ENCODE measurements at places on chromosomes 3 and 15. TPM values are rescaled to one million over a fixed set of nuclear protein-coding genes. Genes with fewer than 3 reads are reported as not detected.

DNA sequence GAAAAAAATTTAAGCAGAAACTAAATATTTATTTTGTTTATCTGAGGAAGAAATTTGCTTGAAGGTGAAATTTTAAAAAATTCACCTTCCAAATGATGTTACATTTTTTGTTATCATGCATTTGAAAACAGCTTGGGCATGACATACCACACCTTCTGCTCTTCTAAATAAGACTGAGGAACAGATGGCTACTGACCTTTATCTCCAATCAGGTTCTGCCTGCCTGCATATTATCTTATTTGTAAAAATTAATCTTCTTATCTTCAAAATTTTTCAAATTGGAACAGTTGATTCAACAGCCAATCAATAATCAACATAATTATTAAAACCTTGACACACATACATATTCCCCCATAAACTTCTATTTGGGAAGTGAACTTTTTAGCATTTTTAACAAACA lies 641.8 kb upstream of the ZNF385D start:
- H3K4me1 ChIP-seq: no peaks in the 10 kb centered on the region
- no peak for DNase-seq
- no peaks in the 10 kb centered on the region for H3K36me3 ChIP-seq
- H3K27ac ChIP-seq: no peak overlapping the region
- H3K4me3 ChIP-seq: no peak overlapping the region
- H3K27me3 ChIP-seq: no peaks in the 10 kb centered on the region

DNA sequence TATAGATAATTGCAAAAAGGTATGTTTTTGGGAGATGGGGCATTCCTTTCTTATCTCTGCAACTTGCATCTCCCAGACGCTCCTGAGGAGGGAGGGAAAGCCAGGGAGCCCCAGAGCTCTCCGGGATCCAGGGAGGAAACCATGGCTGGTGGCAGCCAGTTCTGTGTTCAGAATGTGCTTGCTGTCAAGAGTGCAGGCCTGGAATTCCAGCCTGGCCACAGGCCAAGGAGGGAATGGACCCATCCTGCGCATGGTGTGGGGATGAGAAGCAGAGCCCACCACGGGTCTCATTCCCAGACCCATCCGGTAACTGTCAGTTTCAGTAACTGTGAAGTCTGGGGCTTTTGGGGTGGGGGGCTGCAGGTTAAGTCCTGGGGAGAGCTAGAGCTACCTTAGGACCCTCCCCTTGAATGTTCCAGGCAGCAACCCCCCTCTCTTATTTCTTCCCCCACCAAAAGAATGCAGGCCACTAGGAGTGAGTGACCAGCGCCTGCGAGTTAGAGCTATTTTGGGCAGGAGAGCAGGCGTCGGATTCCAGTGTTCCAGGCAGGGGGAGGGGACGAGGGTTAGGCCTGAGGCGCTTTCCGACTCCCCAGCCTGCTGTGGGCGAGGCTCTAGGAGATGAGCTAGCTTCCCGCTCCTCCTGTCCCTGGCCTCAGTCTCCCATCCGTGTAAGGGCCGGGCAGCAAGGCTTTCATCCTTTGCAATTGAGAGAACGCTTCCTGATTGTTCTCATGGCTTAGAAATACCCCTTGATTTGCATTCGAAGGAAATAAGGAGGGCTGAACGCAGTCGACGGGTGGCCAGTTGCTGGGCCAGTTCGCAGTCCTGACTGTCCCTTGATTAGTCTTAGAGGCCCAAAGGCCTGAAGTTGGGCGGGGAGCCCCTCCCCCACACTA lies 781 bp upstream of the DAG1 start:
- no peaks in the 10 kb centered on the region for H3K36me3 ChIP-seq
- H3K4me3 ChIP-seq: peak overlapping the region; percentile 57
- H3K27ac ChIP-seq: peak overlapping the region; percentile 99

- H3K27ac ChIP-seq: no peak overlapping the region
- H3K4me1 ChIP-seq: no peaks in the 10 kb centered on the region
- no peak overlapping the region for H3K4me3 ChIP-seq
- H3K36me3 ChIP-seq: no peaks in the 10 kb centered on the region
These were observed 15.2 kb downstream of the PLA2G4B start for GRCh38 chr15:41853831-41854230.

DNA sequence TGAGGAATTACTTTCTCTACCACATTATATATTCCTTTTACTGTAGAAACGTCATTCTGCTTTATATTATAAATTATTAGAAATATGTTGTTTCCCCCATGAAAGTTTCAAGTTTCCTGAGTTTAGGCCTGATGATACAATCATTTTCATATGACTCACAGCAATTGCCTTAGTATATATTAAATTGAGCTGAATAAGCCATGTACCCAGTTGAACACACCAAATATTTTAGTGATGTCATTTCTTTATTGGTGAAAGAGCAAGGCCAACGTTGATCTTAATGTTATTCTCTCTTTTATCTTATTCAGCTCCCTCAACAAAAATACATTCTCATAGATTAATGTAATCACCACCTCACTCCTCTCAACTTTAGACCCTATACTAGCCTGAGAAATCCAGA lies 30.8 kb downstream of the B3GNT5 start:
- no peak for DNase-seq
- peaks cover 8% of the 10 kb centered on the region for H3K4me1 ChIP-seq
- H3K36me3 ChIP-seq: peaks cover 2% of the 10 kb centered on the region
- H3K27me3 ChIP-seq: no peaks in the 10 kb centered on the region

The DUOXA2 gene
- not detected for total RNA-seq

The OXSM gene
- total RNA-seq: 2.2 TPM

The RARRES1 gene
- total RNA-seq: not detected

DNA sequence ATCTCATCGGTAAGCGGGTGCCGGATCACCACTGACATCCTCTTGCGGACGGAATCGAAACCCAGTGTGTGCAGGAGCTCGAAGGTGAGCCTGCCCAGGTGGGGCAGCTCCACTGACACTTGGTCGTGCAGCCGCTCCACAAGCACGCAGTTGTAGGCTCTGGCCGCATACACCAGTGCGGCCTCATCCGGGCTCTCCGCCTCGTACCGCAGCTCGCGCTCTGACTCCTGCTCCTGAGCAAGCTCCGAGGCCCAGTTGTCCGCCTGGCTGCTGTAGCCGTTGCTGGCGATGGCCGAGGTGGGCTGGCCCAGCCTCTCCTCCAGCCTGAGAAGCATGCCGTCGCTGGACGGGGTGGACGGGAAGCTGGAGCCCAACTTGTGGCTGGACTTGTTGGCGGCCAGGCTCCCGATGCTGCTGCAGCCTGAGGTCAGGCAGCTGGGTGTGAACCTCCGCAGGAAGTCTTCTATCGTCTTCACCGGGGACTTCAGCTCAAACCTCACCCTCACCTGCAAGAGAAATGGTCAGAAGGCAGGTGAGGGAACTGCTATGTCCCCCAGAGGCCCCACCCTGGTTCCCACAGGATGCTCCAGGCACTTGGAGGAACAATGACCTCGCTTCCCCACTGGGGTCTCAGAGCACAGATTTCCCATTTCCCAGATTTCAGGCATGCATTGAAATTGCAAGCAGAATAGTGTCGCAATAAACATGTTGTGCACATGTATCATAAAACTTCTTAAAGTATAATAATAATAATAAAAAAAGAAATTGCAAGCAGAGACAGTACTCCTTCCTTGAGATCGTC lies 149.2 kb downstream of the ATP10A start:
- H3K27me3 ChIP-seq: no peaks in the 10 kb centered on the region
- no peak overlapping the region for H3K4me3 ChIP-seq
- no peaks in the 10 kb centered on the region for H3K4me1 ChIP-seq
- no peak overlapping the region for H3K27ac ChIP-seq
- H3K36me3 ChIP-seq: no peaks in the 10 kb centered on the region

DNA sequence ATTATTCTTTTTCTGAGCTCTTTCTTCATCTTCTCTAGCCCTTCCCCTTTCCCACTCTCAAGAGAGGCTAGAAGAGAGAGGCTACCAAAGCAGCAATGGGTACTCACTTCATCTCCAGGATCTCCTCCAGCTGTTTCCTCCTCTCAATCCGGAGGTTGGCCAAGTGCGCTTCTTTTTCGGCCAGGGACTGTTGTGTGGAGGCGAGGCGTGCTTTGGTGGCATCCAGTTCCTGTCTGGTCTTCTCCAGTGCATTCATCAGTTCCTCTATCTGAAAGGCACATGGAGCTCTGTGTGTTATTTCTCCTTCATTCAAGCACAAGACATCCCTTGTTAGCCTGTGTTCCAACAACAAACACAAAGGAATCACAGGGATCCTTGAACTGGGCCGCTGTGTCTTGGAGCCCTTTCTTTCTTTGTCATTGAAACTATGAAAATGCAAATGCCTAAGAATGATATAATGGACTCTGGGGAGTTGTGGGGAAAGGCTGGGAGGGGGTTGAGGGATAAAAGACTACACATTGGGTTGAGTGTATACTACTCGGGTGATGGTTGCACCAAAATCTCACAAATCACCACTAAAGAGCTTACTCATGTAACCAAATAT lies 401.3 kb upstream of the WNT5A start:
- H3K4me1 ChIP-seq: peaks cover 12% of the 10 kb centered on the region
- H3K4me3 ChIP-seq: no peak overlapping the region
- no peaks in the 10 kb centered on the region for H3K27me3 ChIP-seq
- H3K36me3 ChIP-seq: no peaks in the 10 kb centered on the region
- 0 out of 2 replicates have a peak overlapping the region, but pooled peaks have one; percentile 36 for H3K27ac ChIP-seq
- no peak for DNase-seq

DNA sequence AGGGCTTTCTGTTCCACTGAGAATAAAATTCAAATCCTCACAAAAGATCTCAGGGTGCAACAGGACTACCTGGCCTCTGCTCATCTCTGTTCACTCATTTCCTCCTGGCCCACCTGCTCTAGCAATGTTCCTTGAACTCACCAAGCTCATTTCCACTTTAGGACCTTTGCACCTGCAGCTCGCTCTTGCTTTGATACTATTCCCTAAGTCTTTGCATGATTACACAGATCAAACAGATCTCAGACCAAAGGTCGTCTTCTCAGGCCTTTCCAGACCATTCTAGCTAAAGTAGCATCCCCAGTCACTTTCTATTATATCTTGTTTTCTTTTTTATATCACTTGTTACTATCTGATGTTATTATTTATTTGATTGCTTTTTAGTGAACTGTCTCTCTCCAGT lies 54.7 kb downstream of the B3GNT5 start:
- 0 out of 2 replicates have a peak, but pooled peaks cover 2% of the 10 kb centered on the region for H3K36me3 ChIP-seq
- no peaks in the 10 kb centered on the region for H3K4me1 ChIP-seq

- no peak for DNase-seq
- no peaks in the 10 kb centered on the region for H3K36me3 ChIP-seq
- no peak overlapping the region for H3K27ac ChIP-seq
- no peak overlapping the region for H3K4me3 ChIP-seq
- H3K27me3 ChIP-seq: no peaks in the 10 kb centered on the region
- peaks cover 22% of the 10 kb centered on the region for H3K4me1 ChIP-seq
These were observed 25.8 kb upstream of the RSL24D1 start for GRCh38 chr15:55222588-55222987.

DNA sequence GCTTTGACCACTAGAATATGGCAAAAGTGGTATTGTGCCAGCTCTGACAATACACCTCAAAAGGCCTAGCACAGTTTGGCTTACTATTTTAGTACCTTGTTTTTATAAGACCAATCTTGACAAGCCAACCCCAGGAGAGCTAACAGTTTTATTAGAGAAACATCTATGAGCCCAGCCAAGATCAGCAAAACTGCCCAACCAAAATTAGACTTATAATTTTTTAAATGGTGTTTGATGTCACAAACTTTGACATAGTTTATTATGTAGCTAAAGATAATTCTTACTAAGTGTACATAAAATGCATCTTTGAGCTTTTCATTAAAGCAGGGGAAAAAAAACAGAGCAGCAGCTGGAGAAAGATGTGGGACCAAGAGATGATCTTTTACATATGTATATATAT lies 537.5 kb downstream of the ZPLD1 start:
- no peaks in the 10 kb centered on the region for H3K27me3 ChIP-seq
- H3K36me3 ChIP-seq: no peaks in the 10 kb centered on the region
- H3K4me3 ChIP-seq: no peak overlapping the region
- no peak overlapping the region for H3K27ac ChIP-seq

- no peaks in the 10 kb centered on the region for H3K4me1 ChIP-seq
- peak; percentile 6 for DNase-seq
- H3K27ac ChIP-seq: no peak overlapping the region
- no peaks in the 10 kb centered on the region for H3K27me3 ChIP-seq
- H3K4me3 ChIP-seq: no peak overlapping the region
These were observed 16.9 kb upstream of the CLDN1 start for GRCh38 chr3:190339130-190339529.

DNA sequence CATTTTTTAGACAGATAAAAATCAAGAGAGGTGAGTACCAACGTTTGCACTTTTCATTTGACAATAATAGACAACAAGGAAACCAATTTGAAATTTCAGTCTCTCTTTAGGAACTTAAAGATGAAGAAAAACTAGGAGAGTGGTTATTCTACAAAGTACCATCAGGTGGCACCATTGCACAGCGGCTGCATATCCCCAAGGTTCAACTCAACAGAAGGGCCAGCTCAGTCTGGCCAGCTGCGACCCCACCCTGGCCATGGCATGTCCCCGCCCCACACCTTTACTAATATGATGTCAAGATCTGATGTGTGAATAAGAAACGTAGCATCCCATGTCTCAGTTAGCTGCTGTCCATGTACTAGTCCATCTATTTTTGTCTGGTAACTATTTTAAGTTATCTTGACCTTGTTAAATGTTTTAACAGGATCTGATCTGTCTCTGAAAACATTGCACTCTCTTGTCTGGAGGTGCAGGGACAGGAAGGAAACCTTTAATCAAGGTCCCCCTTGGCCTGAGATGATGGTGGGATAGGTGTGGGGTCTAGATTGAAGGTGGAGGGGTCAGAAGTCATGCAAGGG lies 35.5 kb upstream of the CGNL1 start:
- H3K4me3 ChIP-seq: no peak overlapping the region
- no peaks in the 10 kb centered on the region for H3K36me3 ChIP-seq
- no peaks in the 10 kb centered on the region for H3K4me1 ChIP-seq
- H3K27ac ChIP-seq: no peak overlapping the region
- DNase-seq: peak; percentile 80

GRCh38 chr3:32419742-32420125 lies 28.1 kb downstream of the CMTM7 start:
- H3K36me3 ChIP-seq: no peaks in the 10 kb centered on the region
- H3K4me3 ChIP-seq: no peak overlapping the region
- no peaks in the 10 kb centered on the region for H3K27me3 ChIP-seq
- DNase-seq: no peak

The ZNF502 gene
- 4.7 TPM for total RNA-seq

GRCh38 chr3:165903885-165904630 lies 66.8 kb upstream of the BCHE start:
- no peaks in the 10 kb centered on the region for H3K36me3 ChIP-seq
- no peak overlapping the region for H3K4me3 ChIP-seq
- no peaks in the 10 kb centered on the region for H3K27me3 ChIP-seq
- DNase-seq: no peak
- H3K27ac ChIP-seq: no peak overlapping the region

GRCh38 chr3:5140230-5140621 lies 18.1 kb downstream of the ARL8B start:
- no peaks in the 10 kb centered on the region for H3K27me3 ChIP-seq
- H3K4me1 ChIP-seq: peaks cover 7% of the 10 kb centered on the region
- no peak overlapping the region for H3K27ac ChIP-seq
- H3K4me3 ChIP-seq: no peak overlapping the region

Measured in GM23338 (cell line).